Hematopoietic multipotent progenitor cell treated with erythropoietin and hydrocortisone succinate and interleukin-3 and kit ligand, for 4 days (in vitro differentiated cells): ENCODE measurements at places on chromosomes 6 and 20.

DNA sequence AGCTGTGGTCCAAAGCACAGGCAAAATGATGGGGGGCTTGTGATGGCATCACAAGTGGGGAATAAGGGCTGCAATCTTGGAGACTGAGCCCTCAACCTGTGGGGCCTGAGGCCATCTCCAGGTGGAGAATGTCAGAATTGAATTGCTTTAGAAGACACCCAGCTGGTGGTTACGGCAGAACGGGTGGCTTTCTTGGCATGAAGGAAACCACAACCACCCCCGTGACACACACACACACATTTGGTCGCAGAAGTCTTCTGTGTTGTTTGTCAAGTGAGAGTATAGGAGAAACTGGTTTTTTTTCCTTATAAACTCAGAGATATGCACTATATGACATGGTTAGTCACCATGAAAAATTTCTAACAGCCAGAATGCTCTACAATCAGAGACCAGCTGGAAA lies 139.5 kb upstream of the CDH4 start:
- DNase-seq = peak; percentile 20

GRCh38 chr20:38997622-38998021 lies 35.5 kb downstream of the DHX35 start:
- peak; percentile 74 for DNase-seq

DNA sequence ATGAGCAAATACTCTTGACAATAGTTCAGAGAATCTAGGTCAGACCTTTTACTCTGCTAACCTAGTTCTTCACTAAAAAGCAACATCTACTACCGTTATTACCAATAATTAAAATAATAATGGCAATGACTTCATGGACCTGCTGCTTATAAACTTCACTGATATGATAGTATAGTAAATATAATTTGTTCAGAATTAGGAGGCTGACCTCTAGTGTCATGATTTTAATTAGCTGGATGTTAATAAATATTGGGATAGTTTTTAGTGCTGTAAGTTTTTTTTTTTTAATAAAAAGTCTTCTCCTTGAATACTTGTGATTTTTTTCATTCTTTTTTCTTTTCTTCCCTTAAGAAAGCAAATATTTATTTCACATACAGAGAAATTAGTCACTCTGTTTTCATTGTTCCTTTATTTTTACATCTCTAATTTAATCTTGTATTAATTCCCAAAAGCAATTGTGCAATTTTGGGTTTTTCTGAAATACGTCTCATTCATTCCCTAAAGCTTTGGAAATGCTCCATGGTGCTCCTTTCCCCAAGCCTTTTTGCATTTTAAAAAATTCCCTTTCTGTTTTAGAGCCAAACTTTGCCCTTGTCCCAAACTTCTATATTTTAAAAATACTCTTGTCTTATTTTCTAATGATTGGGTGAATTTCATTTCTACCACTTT lies 46.6 kb upstream of the UST start:
- peak; percentile 20 for DNase-seq

DNA sequence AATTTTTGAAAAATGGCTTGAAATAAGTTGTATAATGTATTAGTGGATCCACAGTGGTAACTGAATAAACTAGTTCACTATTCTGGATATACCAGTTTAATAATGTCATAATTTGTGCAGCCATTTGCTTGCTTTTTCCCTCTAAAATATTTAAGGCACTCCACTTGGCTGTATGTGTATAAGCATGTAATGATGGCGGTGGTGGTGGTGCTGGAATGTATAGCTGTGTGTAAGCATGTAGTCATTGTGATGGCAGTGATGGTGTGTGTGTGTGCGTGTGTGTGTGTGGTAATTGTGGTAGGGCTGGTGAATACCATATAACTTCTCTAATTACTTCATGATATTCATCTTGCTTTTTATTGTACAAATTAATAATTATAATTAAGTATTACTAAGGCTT lies 89.2 kb upstream of the HIVEP1 start:
- no peak for DNase-seq

- no peak for DNase-seq
These were observed 209.9 kb downstream of the ALDH8A1 start for GRCh38 chr6:134740027-134740373.

DNA sequence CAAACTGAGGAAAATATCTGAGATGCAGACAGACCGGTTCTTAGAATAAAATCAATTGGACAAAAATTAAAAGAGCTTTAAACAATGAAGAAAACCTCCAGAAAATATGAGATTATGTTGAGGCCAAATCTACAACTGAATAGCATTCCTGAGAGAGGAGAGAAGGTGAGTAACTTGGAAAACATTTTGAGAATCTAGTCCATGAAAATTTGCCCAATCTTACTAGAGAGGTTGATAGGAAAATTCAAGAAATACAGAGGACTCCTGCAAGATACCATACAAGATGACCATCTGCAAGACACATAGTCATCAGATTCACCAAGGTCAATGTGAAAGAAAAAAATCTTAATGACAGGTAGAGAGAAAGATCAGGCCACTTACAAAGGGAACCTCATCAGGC lies 437.7 kb upstream of the ADGRB3 start:
- DNase-seq = no peak

DNA sequence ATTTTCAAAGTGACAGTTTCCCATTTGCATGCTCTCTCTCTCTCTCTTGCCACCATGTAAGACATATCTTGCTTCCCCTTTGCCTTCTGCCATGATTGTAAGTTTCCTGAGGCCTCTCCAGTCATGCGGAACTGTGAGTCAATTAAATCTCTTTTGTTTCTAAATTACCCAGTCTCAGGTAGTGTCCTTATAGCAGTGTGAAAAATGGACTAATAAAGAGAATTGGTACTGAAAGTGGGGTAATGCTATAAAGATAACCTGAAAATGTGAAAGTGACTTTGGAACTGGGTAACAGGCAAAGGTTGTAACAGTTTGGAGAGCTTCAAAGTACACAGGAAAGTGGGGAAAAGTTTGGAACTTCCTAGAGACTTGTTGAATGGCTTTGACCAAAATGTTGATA lies 389.8 kb downstream of the GRIK2 start:
- no peak for DNase-seq

DNA sequence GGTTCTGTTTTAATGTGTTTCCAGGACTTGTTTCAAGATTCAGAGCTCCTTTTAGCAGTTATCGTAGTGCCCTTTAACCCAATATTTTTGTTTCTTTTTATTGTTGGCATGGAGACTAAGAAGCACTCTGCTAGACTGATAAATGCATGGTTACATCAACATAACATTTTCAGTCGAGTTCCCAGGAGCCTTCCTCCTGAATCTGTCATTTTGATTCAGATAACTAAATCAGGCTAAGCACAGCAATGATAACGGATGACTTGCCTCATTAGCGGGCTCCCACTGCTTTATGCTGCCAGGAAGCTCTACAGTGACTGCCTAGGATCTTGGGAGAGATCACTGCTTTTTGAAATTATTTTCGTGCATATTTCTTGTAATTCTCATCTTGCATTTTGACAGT lies 772.8 kb upstream of the GJE1 start:
- DNase-seq = no peak

- no peak for DNase-seq
These were observed 192.8 kb downstream of the CLIC5 start for GRCh38 chr6:45822873-45823272.

DNA sequence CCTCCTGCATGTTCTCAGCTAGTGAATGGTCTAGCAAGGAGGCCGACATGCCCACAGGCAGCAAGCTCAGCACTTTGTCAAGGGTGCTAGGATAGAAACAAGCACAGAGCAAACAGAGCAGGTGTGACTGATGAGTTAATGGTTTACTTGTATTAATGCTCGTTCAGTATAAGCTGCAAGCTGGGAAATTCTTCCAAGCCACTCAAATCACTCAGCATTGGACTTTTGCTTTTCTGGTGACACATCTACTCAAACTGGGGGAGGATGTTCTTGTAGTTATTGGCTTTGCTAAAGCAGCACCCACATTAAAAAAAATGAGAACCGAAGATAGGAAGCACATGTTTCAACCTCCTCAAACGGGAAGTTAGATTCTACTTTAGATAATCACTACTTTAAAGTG lies 43.1 kb upstream of the NEDD9 start:
- peak; percentile 47 for DNase-seq

DNA sequence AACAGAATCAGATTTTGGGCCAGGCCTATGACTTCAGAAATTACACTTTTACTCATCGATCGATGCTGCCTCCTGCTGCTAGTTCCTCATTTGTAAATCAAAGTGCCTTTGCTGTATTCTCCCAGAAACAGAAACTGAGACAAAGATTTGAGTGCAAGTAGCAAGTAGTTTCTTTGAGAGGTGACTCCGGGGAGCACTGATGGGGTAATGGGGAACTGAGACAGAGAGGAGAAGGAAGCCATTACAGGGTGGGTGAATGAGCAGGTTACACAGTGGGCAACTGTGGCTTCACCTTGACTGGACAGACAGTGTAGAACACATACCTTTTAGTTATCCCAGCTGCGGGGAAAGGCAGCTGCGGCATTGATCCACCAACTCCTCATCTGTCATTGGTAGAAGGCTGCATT lies 9.7 kb upstream of the CD40 start:
- DNase-seq = no peak

GRCh38 chr6:6569096-6569810 lies 19.3 kb upstream of the LY86 start:
- DNase-seq = no peak

- no peak for DNase-seq
These were observed 768.1 kb downstream of the KIF16B start for GRCh38 chr20:15805154-15805553.

- DNase-seq = peak; percentile 82
These were observed 220.8 kb downstream of the TRDN start for GRCh38 chr6:123415844-123416468.

DNA sequence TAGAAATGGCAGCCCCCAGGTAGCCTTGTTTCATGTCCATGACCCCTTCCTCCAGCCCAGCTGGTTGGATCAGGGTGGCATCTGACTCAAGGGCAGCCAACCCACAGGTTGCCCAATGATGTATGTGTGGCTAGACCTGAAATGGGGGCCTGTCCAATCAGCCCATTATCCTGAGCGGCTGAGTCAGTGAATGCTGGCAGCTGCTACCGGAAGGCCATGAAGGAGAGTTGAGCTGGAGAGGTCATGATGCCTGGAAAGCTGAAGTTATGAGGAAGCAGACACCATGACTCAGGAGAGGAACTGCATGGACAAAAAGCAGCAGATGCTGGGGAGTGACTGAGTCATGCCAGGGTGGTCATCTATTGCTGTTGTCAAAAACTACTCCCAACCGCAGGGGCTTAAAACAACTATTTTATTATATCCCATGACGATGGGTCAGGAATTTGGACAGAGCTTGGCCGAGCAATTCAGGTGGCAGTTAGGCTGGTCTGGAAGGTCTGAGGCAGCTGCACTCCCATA lies 67.3 kb downstream of the MDGA1 start:
- no peak for DNase-seq

GRCh38 chr6:37134396-37135191 lies 35.4 kb upstream of the PIM1 start:
- DNase-seq = no peak

DNA sequence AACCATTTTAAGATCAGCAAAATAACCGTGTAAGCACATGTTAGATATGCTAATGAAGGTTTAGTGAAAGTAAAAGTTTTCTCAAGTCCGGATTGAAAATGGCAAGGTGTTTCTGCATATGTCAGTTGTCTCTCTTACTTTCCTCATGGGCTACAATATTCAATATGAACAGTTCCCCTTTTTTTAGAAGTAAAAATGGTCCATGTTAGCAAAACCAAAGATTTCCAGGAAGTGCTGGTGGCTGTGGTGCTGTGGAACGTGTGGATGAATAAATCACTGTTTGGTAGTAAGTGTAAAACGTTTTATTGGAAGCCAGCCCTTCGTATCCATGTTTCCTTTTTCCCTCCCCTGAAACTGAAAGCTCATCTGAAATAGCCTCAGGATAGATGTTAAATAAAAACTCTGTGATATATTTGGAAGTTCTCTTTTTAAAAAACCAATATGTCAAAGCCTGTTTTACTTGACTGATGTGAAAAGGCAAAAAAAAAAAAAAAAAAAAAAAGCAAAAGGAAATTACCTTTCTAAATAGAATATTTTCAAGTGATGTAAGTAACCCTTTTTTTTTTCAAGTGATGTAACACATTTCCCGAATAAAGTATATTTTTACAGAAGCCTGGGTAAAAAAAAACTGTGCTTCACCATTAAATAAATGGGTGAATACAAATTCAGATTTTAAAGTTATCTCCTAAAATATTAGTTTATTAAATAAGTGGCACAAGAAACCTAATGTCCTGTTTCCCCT lies 41.9 kb downstream of the PLEKHG1 start:
- DNase-seq = peak; percentile 47

DNA sequence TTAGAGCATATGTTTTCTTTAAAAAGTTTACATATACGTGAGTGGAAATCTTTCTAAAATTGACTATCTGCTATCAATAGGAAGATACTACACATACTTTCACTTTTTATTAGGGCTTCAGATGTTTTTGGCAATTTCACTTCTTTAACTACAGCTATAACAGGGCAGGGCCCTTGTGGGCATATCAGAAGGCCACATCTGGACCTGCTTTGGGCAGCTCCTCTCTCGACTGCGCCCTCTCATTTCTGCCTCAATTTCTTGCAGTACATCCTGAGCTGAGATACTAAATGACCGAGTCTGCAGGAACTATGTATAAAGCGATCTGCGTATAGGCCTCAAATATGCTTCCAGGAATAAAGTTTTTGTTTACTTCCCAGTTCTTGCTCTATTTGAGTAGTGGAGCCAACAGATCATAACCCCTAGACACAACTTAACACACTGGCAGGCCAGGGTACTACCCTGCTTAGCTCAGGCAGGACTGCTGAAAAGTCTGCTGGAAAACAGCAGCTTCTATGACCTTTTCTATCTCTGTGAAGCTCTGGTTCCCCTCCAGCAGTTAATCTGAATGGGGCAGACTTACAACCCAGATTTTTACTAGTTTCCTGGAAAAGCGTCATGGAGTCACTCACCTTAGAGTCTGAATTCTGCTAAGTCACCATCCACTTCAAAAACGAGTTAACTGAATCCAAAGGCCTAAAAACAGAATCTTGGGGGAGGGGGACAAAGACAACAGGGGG lies 12.7 kb downstream of the GCLC start:
- DNase-seq = peak; percentile 94

DNA sequence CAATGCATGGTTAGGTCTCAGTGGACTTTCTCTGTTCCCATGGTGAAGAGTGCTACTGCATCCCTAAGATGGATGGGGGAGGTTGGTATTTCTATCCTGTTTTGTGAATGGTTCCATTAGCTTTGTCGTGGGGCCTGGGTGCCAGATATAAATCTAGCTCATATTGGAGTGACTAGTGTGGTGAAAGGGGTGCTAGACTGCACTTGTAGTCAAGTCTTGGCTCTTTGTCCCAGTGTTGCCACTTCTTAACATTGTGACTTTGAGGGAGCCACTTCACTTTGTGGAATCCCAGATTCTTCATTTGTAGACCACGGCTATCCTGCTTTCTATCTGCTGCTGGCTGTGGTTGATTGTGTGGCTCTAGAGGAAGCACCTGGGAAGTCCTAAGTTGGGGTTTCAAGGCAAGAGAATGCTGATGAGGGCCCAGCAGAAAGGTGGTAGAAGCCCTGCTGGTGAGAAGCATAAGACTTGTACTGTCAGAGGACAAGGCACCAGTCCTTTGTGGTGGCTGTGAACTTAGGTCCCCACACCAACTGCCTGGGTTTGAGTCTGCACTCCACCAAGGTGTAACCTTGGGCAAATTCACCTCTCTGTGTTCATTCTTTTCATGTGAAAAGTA lies 44.1 kb downstream of the VAPB start:
- DNase-seq = peak; percentile 8

- peak; percentile 81 for DNase-seq
These were observed 620 bp downstream of the HIVEP1 start for GRCh38 chr6:12012558-12013306.
